ENCODE measurements at places on chromosomes 12 and 14.

- DNase-seq, result no peak
Measured at GRCh38 chr12:18415227-18415626, 153.9 kb downstream of the PIK3C2G start.

GRCh38 chr12:61713121-61713520, 547.1 kb upstream of the USP15 start:
- DNase-seq, result no peak

DNA sequence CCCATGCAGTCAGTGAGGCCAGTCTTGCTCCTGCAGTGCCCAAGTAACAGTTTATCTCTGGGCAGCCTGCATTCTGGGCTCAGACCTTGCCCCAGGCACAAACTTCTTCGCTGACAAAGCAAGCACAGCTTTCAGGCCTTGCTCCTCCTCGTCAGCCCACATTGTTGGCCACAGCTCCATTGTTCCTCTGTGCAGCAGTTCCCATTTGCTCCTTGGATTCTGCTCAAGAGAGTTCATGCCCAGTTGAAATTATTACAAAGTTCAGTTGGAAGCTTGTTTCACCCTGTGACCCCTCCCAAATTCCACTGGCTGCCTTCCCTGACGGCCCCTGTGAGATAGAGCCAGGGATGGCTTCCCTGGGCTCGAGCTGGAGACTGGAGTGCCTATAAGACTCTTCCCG, 163.4 kb upstream of the DDHD1 start:
- no peak for DNase-seq

DNA sequence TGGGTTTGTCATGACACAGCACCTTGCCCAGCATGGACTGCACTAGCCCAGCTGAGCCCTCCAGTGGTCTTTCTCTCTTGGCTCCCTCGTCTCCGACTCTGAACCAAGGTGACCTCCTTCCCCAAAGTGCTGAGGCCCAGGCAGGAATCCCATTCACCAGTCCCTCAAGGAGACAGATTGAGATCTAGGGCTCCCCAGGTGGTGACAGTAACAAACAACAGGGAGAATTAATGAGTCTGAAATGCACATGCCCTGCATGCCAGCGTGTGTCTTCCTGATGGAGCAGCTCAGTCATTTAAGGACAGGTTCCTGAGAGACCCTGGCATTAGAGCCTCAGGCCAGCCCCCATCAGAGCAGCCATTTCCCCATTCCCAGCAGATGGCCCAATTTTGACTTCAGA, 51.4 kb upstream of the OAS1 start:
- no peak for DNase-seq

- no peak for DNase-seq
Measured at GRCh38 chr14:45970621-45971020, 681.0 kb downstream of the RPL10L start.

DNA sequence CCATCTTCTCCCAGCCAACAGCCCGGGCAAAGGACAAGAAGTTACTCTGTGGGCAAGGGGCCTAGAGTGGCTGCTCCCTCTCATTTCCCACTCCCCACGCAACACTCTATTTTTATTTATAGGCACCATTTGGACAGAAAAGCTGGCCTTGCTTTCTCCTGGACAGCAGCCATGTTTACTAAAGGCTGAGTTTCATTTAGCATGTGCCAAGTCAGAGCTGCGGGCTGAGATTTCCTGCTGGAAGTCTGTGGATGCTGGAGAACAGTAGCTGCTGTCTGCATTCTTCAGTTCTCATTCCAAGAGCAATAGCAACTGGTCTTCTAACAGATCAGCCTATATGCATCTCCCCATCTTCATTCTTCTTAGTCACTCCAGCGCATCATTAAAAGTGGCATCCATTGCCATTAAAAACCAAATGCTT, 8.3 kb downstream of the COL2A1 start:
- DNase-seq, result no peak

DNA sequence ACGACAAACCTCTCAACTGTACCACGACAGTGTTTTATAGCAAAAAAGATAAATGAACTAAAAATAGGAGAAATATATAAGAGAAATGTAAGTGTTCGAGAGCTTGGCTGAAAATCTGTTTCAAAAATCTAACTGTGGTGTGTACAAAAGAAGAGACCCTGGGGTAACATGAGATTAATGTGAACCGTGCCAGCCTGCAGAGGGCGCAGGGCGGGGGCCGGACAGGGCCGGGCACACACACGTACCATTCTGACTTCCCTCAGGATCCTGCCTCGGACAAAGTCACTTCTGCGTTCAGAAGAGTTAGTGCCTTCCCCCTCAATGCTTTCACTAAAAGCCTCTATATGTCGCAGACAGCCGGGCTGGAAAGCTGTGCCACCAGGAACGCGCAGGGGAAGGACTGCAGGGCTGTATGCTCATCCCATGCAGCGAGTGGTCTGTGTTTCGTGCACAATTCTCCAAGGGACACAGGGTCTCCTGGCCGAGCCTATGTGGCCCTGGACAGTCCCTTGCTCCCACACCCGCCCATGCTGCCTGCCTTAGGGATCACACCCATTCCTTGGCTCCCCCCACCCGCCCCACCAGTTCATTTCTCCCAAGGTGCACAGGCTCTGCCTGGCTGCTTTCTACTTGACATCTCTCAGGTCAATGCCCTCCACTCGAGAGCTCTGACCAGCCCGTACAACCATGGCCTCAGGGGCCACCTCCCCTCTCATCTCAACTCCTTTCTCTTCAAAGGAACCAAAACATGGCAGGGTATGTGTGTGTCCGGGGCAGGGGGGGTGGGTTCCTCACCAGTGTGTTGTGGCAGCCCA, 8.5 kb downstream of the CDCA4 start:
- no peak for DNase-seq
